Stimulated activated CD8-positive, alpha-beta memory T cell treated with anti-CD3 and anti-CD28 coated beads, Interleukin-2, amount 100 ng/mL, for 48 hours (primary cell): ENCODE measurements at places on chromosomes 2 and 18.

- DNase-seq: no peak
These were observed 110.8 kb downstream of the LOXHD1 start for GRCh38 chr18:46546111-46546640.

DNA sequence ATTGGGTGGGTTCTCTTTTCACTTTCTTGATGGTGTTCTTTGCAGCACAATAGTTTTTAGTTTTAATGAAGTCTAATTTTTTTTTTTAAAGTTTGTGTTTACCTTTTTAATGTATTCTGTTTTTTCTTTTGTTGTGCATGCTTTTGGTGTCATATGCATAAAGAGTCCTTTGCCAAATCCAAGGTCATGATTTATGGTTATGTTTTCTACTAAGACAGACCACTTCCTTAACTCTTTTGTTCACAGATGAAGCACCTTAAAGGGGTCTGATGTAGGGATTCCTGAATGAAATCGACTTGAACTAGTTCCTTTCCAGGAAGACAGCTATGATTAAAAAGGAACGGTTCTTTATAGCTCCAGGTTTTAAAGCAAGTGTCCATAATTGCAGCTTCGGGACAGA lies 23.1 kb downstream of the LPIN1 start:
- DNase-seq: no peak

- DNase-seq: no peak
These were observed 57.4 kb downstream of the ATIC start for GRCh38 chr2:215369181-215369760.

DNA sequence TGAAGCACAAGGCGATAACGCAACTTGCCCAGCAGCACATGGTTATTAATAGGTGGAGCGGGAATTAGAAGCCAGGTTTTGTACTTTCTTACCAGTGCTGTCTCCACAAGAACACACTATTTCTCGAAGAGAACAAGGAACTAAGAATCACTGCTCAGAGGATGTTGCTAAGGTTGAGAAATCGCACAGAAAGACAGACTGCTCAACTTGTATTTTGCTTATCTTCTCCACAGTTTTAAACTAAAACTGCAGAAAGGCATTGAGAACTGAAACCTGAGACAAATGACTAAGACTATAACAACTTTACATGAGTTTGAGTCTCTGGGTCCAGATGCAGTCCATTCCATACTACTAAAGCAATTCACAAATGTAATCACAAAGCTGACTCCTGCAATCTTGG lies 6.2 kb downstream of the PRKD3 start:
- no peak for DNase-seq

GRCh38 chr18:79857082-79857671 lies 59.4 kb downstream of the KCNG2 start:
- DNase-seq: no peak

DNA sequence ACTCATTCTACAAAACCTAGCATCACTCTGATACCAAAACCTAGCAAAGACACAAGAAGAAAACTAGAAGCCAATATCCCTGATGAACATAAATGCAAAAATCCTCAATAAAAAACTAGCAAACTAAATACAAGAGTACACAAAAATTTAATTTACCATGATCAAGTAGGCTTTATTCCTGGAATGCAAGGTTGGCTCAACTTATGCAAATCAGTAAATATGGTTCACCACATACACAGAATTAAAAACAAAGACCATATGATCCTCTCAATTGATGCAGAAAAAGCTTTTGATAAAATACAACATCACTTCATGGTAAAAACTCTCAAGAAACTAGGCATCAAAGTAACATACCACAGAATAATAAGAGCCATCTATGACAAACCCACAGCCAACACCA lies 188.3 kb downstream of the ETAA1 start:
- DNase-seq: no peak

- DNase-seq: no peak
These were observed at the start of gene MEIS1 for GRCh38 chr2:66434679-66435548. Gene MEIS1, plus strand, starts transcription at chr2:66435125. Its CDS starts 732 bp downstream, at chr2:66435857.

GRCh38 chr2:109117780-109118179 lies 11.2 kb upstream of the SH3RF3 start:
- no peak for DNase-seq

DNA sequence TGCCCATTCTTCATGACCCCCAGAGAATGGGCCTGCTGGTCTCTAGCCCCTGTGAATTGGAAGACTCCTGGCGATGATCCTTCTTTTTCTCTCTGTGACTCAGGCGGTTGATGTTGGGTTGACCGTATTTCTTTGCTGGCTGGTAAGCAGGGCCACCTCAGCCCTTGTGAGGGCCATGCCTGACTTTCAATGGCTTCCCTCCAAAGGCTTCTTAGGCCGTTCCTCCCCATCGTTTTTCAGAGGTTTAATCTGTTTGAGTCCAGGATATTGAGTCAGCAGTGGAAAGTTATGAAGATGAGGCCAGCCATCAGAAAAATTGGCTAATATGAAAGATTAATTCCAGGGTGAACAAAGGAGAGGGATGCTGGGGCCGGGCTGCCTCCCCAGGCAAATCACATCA lies 13.6 kb downstream of the HPCAL1 start:
- no peak for DNase-seq

DNA sequence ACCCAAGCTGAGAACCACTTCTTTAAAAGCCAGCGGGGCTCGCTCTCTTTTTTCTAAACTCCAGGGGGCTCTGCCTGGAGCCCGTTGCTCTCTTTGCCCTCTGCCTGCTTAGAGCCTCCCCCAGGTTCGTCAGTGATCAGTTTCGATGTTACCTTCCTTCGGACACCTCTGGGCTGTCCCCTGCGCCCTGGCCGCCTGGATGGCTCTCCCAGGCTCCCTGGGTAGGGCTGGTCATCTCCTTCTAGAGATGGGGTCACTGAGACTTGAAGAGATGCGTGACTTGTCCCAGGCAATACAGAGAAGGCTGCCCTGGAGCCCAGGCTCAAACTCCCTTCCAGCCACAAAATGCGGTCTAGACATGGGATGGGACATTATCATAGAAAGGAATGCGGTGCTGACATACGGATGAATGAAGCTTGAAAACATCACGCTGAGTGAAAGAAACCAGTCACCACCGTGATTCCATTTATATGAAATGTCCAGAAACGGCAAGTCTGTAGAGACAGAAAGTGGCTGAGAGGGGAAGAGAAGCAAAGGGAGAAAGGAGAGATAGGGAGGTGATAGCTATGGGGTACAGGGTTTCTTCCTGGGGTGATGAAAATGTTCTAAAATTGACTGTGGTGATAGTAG lies 14.6 kb downstream of the KCNF1 start:
- DNase-seq: no peak

DNA sequence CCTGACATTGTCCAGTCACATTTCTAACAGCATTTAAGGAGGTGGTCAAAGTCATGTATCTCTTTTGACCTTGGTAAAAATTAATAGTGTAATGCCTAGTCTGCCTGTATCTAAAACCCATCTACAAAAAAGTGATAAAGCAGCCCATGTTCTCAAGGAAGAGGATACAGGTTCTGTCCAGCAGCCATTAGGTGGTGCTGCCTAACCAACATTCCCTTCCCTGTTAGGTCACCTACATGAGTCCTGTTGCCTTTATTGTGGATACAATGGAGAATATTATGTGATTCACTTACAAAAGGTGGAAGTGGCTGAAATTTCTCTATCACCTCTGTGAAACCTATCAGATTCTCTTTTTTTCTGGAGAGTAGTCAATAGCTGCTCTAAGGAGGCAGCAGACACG lies 52.5 kb downstream of the AQP4 start:
- no peak for DNase-seq

DNA sequence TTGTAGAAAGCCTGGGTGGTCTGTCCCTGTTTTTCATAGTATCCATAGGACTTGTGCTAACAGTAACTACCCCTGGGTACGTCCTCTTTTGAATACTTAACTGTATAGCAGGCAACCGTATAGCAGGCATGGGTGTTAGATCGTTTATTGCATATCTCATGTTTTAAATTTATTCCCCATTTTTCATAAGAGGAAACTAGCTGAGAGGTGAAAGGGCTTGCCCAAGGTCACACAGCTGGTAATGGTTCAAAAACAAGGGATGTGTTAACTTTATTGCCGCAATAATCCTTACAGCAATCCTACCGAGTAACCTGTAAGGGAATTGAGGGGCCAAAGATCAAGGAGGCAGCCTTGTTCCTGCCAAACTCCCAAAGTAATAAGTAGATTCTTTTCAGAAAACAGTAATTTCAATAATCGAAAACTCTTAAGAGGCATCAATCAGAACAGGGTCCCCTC lies 990 bp upstream of the MGAT4A start:
- no peak for DNase-seq

GRCh38 chr2:5070257-5070656 lies 621.9 kb upstream of the SOX11 start:
- DNase-seq: no peak

DNA sequence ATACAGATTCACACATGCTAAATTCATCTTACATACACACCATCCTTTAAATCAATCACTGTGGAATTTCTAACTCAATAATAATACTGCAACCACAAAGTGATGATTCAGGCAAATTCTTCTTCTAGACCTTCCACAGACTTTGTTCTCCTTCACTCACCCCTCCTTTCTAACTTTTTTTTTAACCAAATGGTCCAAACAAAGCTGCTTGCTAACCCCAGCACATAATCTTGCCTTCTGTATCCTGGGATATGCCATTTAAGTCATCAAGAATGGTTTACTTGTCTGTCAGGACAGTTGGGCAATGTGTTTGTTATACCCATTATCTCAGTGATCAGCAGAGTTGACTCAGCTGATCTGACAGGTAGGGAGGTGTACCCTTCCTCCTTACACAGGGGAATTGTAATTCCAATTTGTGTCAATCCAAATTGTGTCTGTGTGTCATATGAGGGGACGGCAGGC lies 10.0 kb downstream of the SLC40A1 start:
- DNase-seq: no peak
